ENCODE measurements at places on chromosomes 11 and 22. TPM values are rescaled to one million over a fixed set of nuclear protein-coding genes. Genes with fewer than 3 reads are reported as not detected.

The MOGAT2 gene
- total RNA-seq, result not detected

GRCh38 chr11:121018746-121019145 lies 5.2 kb upstream of the TBCEL start:
- DNase-seq, result peak; percentile 22

GRCh38 chr11:114273890-114274635 lies 22.1 kb upstream of the NNMT start:
- no peak for DNase-seq

DNA sequence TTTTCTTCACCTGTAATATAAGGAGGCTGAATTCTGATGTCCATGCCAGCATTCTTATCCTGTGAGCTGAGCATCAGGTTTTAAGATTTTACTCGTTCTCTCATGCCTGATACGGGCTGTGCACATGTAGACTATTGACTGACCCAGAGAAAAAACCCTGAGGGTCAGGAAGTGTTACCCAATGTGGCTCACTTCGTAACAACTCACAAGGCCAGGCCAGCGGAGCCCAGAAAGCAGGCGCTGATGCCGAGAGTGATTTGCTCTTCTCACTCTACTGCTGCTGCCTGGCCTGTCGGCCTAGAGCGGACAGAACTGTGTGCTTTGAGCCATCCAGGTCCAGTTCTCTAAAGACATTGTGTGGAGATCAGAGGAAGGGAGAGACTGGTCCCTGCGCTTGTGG lies 10.8 kb downstream of the THYN1 start:
- no peak for DNase-seq

The SHANK3 gene
- 0.12 TPM for total RNA-seq

DNA sequence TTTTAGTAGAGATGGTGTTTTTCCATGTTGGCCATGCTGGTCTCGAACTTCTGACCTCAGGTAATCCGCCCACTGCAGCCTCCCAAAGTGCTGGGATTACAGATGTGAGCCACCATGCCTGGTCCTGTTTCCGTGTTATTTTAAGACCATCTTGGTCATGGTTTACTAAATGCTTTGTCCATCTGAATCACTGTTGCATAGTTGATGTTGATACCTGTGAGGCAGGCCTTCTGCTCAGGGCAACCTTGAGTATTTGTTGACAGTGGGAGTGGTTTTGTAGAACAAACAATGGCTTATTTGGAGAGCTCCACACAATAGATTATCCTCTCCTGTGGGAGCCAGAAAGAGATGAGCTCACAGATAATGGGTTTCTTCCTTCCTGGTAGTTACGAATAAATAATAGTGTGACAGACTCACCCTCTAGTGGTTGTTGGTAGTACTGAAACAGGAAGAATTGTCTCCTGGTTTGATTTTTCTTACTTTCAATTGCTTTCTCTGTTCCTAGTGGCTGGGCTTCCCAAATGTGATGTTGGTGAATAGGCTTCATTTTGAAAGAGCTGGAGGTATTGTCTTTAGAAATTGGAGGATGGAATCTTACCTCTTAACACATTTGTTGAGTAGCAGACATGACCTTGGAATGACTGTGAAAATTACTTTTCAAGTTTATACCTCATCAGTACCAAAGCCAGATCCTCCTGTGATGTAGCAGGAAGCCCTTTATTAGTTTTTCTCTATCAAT lies 39.0 kb downstream of the CTNND1 start:
- peak; percentile 84 for DNase-seq

DNA sequence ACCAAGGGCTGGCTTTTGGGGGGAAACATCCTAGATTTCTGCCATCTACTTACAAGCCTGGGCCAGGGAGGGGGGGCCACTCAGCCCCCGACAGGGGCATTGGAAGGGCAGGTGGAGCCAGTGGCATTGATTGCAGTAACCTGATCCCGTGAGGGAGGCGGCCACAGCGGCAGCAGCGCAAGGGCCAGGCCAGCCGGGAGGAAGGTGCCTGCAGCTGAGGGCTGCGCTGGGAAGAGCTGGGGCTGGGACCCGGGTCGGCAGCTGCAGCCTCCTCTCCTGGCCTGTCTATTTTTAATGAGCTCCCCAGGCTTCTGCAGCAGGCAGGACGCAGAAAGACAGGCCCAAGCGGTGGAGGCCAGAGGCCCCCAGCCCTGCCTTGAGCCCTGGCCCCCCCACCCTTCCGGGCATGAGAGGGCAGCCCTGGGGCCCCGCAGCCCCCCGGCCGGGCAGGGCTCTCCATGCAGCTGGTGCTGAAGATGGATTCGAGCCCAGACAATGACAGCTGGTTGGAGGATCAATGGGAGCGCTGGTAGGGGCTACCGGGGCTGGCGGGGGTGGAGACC lies 10.6 kb downstream of the FREY1 start:
- peak; percentile 85 for DNase-seq

The RASSF10 gene
- 0.36 TPM for total RNA-seq

The SCO2 gene
- 0.71 TPM for total RNA-seq

DNA sequence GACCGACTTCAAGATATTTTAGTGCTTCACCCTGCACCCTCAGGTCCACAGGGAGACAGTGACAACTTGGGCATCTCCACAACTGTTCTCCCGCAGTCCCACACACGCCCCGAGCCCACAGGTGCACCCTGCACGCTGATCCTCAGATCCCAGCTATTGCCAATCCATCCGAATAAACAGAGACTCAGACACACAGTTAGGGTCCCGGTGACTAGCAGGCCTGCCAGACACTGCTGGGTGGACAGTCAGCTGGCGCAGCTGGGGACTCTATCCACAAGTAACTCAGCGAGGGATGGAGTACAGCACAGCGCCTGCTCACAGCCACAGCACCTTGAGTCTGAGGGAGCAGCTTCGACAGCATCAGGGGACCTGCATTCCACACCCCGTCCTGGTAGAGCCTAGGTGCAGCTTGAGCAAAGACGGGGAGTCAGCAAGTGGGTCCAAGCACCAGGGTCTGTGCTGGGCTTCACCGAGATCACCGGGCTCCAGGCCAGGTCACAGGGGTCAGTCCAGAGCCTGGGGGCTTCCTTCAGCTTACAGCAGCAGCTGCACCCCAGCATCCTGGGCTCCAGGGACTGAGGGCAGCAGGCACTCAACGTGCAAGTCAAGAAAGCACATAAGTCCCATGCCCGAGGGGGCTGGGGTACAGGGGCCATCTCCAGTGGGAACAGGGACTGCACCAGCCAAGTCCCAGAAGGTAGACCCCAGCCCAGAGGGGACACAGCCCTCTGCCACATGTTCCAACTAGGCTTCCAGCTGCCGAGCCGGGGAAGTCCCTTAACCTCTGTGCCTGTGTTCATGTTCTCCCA lies 7.6 kb downstream of the RPL3 start:
- DNase-seq, result peak; percentile 37

The RSF1 gene
- total RNA-seq, result 48.6 TPM

- DNase-seq, result peak; percentile 50
These were observed at the start of gene LRRC56 for GRCh38 chr11:536841-537621. Gene LRRC56, plus strand, starts transcription at chr11:537527. Its CDS starts 3,158 bp downstream, at chr11:540685.

- DNase-seq, result no peak
These were observed 79.4 kb downstream of the EXT2 start for GRCh38 chr11:44174842-44175241.

The KCTD21 gene
- 2.2 TPM for total RNA-seq

The SERPING1 gene
- 12.3 TPM for total RNA-seq

The GDPD4 gene
- not detected for total RNA-seq

GRCh38 chr22:50190182-50190940 lies 4.6 kb downstream of the TRABD start:
- no peak for DNase-seq

DNA sequence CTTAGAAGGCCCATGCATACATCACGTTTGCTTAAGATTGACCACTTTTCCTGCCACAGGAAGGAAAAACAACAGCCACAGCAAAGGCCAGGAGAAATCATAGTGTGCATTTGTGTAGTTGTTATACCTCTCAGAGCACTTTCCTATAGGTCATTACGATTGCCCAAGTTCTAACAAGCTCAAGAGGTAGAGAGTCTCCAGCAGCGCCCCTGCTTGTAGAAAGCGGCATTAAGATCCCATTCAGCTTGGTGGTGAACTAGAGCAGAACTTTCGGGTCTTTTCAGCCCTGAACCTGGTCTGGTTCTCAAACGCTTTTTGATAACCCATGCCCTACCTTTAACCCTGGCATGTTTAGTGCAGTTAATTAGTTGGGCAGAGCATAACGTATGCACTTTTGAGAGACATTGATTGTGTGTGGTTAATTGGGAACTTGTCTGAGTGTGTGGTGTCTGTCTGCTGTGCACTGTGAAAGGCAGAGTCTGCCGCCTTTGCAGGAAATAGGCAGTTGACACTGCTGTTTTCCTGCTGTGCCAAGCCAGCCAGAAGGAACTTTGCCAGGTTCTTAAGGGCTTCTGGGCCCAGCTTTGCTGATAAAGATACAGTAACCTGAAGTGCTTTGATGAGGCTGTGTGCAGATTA lies 109.9 kb upstream of the CLMP start:
- DNase-seq, result no peak

All from SJCRH30 (cell line).